ENCODE measurements at places on chromosomes 1 and 21.

GRCh38 chr1:10598389-10598702, 123.6 kb downstream of the PEX14 start:
- DNase-seq = peak; percentile 20

DNA sequence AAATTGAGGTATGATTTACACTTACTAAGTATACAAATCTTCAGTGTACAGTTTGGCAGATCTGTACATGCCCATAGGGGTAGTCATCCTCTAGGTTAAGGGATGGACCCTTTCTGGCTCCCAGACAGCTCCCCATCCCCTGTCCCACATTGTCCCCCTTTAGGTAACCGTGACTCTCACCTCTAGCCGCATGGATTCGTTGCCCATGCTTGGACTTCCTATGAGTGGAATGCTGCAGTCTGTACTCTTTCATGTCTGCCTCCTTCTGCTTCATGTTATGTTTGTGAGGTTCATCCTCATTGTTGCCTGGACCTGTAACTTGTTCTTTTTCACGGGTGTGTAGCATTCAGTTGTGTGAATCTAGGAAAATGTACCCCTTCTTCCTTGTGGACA, 20.3 kb downstream of the SLC37A1 start:
- no peak for DNase-seq

- DNase-seq = no peak
Observed at GRCh38 chr21:40047993-40048730, 180.9 kb downstream of the PCP4 start.

- DNase-seq = no peak
Observed at GRCh38 chr21:38664315-38664714, 141.4 kb upstream of the ETS2 start.

- no peak for DNase-seq
Observed at GRCh38 chr1:203113308-203113707, 14.2 kb upstream of the ADORA1 start.

DNA sequence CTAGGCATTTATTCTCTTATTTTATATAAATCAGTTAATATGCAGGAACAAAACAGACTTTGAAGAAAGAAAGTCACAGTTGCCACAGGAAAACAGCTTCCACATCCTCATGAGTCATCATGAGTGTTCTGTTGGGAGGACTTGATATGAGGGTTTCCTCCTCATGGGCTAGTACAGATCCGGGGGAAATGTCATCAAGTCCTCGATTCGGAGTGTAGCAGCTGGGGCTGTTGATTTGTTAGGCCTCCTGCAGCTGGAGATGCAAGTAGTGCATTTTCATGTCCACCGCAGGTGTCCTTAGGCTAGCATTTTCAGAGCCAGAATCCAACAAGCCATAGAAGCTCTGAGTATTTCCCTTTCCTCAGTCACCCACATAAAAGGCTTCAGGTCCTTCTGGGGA, 36.7 kb downstream of the ADAM30 start:
- DNase-seq = peak; percentile 33

All from NCI-H1417 (cell line).